ENCODE measurements at places on chromosomes 11 and 22.

DNA sequence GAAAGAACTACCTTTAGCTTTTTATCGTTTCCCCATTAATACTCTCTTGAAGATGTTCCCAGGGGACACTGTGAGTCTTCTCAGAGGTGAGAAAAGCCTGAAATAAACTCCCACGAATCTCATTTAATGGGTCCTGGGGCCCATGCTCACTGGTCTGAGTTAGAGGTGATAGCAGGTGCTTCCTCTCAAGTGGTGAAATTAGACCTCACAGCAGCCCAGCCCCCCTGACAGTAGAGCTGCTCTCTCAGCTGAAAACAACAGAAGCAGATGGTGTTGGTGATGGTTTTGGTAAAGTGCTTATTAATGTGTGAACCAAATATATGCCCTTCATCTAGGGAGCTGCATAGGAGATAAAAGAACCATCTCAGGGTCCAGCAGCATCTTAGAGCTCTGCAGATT is 76.8 kb upstream of the VPREB1 start:
- DNase-seq: no peak

- DNase-seq: no peak
These were observed 89.7 kb downstream of the MYEOV start for GRCh38 chr11:69383372-69384250.

DNA sequence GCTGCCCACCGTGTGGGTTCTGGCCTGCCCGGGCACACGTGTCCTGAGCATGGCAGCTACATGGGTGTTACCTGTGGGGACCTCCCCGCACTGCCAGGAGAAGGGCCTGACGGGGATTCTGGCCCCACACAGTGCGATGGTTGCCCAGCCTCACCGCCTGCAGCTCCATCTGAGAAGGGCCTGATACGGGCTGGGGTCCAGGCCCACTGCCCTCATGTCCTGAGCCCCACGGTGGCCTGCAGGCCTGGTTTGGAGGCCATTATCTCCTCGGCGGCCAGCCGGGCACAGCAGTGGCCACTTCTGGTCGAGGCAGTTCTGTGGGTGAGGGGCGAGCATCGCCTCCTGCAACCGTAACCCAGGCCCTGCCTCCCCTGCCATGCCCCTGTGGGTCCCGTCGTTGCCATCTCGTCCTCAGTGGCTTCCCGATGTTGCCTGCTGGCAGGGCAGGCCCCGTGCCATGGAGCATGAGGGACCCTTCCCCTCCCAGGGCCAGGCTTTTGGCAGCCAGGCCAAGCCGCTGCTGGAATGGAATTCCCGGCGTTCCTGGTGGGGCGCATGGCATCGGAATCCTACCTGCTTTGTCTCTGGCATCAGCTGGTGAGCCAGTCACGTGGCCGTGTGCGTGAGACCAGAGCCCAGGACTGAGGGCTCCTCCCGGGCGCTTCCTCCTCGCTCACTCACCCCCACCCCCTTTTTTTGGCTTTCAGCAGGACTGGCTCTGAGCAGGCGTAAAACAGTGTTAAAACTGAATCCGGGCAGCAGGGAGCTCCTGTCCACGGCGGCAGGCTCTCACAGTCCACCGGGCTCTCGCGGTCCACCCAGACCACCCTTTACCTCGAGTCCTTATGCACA is 71.9 kb upstream of the PPARA start:
- no peak for DNase-seq

GRCh38 chr11:67541198-67541597 is 18.0 kb upstream of the CABP2 start:
- no peak for DNase-seq

- DNase-seq: no peak
These were observed 42.6 kb upstream of the TIMP3 start for GRCh38 chr22:32758866-32759385.

Measured in activated CD4-positive, alpha-beta T cell treated with anti-CD3 and anti-CD28 coated beads for 36 hours (primary cell).